Neural crest cell (in vitro differentiated cells): ENCODE measurements at places on chromosomes 6 and 20. TPM values are rescaled to one million over a fixed set of nuclear protein-coding genes. Genes with fewer than 3 reads are reported as not detected.

DNA sequence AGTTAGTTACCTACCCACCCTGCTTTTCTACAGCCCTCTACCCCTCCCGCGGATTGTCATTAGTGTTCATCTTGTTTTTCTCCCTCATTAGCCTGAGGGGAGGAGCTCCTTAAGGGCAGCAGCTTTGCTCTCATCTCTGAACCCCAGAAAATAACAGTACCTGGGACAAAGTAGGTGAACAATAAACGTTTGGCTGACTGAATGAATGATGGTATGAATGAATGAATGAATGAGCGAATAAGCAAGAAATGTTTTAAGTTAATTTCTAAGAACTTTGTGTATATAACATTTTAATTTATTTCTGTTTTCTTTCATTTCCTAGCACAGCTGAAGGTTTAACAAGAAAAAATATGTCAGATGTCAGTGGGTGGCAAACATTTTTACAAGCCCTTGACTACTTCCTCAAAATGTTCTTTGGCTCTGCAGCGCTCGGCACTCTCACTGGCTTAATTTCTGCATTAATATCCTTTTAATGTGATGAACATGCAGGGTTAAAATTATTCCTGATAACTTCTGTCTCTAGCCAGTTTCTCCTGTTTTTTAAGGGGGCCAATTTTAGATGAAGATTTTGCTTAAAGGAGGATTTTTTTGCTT, 50.1 kb downstream of the SLC9A8 start:
- no peak for DNase-seq

The L3MBTL3 gene
- total RNA-seq: 22.8 and 32.0 TPM in 2 replicates

DNA sequence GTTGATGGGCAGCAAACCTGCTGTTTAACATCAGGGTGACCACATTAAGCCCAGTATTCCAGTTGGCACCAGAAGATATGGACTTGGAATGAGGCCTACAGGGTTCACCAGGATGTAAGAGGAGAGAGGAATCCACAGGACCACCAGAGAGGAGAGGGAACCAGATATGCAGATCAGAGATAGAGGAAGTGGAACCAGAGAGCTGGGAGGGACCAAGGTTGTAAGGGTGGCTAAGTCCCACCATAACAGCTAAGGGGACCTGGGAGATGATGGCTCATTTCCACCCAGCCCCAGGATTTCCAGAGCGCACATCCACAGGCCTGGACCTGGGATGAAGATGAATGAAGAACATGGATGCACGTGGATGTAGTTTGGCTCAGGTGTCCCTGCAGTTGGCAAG, 11.1 kb downstream of the BTN2A1 start:
- no peak for DNase-seq

GRCh38 chr6:150314230-150315188, 54.3 kb upstream of the IYD start:
- DNase-seq: no peak

DNA sequence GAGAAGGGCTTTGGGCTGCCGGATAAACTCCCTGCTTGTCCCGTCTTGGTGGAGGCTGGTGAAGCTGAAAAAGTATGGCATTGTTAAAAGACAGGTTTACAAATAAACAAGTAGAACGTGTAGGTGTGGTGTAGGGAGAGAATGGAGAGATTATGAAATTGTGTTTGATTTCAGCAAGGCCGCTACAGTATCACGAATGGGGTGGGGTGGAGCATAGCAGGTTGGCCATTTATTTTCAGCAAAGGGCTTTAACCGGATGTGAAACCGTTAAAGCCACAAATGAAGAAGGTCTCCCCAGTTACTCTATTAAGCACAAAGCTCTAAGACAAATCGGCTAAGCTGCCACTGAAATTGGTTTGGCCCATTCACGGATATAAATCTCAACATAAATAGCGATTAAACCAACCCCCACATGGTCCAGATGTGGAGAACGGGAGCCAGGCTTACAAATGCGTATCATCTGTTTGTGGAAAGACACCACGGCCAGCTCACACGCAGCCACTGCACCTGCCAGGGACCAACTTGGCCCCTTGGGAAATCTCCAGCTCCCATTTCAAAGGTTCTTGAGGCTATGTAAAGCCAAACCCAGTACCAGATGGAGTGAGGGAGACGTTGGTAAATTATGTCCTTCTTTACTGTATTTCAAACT, 94.0 kb downstream of the ZMYND8 start:
- no peak for DNase-seq

- no peak for DNase-seq
These were observed 10.0 kb upstream of the COL20A1 start for GRCh38 chr20:63282946-63283345.

GRCh38 chr20:63639093-63639975, 12.4 kb upstream of the GMEB2 start:
- DNase-seq: no peak

The CDSN gene
- not detected in 2 replicates for total RNA-seq

DNA sequence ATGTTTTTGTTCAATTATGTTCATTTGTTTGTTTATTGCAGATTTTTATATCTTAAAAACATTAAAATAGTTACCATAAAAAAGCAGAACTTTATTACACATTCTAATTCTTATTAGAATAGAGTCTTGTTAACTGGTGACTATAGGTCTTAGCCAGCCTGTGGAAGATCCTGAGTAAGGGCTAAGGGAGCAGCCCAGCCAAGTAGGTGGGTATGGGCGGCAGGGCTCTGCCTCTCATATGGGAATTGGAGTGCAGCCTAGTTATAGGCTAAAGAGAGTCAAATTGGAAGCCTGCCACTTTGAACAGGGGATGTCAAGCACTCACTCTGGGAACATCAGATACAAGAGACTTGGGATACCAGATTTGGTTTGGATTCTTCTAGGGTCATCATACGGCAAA, 10.5 kb upstream of the HSF2 start:
- DNase-seq: no peak

DNA sequence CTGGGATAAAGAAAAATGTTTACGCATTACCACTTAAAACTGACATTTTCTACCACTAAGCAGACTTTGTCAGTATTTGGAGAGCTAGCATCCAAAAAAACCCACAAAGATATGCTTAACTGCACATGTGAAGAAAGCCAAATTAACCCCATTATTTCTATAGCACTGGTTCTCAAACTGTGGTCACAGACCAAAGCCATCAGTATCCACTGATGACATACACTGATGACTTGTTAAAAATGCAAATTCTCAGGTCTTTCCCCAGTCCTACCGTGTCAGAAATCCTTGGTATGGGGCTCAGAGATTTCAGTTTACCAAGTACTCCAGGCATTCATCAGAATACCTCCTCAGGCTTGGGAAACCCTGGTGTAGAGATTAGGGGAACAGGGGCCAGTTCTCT, 230.2 kb downstream of the PTPRK start:
- no peak for DNase-seq

The SPATS1 gene
- total RNA-seq: not detected in 2 replicates

DNA sequence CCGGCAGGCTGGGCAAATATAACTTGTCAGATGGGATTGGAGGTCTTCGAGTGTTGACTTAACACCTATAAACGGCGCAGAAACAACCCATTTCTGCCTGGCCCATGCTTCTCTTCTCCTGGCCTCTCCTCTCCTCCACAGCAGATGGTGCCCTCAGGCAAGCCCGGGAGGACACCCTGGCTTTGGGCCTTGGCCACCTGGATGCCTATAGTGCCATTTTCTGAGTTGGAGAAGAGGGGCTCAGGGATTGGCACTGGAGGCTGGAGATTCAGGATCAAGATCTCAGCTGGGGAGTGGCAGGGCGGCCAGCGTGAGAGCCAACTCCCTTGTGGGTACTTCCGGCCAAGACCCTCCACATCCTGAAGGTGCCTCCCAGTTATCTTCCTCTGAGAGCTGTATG, 211.9 kb upstream of the PMEPA1 start:
- DNase-seq: no peak
